ENCODE measurements at places on chromosomes 5 and 9.

DNA sequence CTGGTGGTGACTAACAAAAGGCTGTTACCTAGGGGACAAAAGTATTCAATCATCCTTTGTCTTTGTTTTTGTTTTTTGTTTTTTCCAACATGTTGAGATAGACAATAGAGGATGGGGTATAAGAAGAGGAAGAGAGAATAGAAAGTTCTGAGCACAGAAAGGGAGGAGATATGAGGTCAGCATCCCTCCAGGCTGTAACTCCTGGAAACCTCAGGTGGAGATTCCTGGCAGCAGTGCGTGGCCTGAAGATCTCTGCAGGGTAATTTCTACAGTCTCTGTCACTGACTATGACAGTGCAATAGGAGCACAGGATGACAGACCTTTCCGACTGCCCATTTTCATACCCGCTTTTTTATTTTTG is 112.1 kb downstream of the ADRB2 start:
- DNase-seq = no peak

DNA sequence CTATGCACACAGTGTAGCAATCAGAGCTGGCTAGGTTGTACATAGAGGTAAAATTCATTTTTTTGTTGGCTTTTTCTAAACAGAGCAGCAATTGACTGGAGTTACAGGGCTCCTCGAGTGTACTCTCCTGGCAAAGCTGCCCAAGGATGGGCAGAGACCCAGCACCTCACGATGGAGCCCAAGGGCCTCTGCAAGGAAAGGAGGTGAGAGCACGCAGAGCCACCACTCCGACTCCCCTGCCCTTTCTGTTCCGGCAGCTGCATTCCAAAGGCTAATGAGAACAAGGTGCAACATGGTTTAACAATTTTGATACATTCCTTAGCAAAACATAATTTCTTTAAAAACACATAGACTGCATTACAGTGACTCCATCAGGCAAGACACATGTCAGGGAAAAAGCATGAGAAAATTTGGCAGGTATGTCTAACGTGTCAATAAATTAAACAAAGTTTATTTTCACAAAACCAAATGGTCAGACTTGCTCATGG is 47.5 kb downstream of the SAXO1 start:
- DNase-seq = no peak

GRCh38 chr5:143564417-143564816 is 160.9 kb upstream of the NR3C1 start:
- DNase-seq = no peak

GRCh38 chr5:1706021-1706420 is 93.6 kb downstream of the MRPL36 start:
- DNase-seq = no peak

- DNase-seq = no peak
Observed at GRCh38 chr5:2242539-2242938, 359.8 kb upstream of the IRX4 start.

DNA sequence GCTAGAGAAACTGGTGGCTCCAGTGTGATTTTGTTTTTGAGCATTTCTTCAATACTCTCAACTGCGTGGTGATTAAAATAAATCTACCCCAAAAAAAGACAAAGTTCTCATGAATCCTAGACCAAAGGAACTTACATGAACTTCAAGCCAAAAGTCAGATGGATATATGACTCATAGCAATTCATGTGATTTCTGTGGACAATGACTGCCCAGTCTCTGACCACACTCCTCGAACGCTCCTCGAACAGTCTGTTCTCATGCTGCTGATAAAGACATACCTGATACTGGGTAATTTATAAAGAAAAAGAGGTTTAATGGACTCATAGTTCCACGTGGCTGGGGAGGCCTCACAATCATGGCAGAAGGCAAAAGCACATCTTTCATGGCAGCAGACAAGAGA is 46.4 kb upstream of the CEP78 start:
- DNase-seq = no peak

GRCh38 chr9:137650779-137651178 is 32.0 kb downstream of the EHMT1 start:
- no peak for DNase-seq

DNA sequence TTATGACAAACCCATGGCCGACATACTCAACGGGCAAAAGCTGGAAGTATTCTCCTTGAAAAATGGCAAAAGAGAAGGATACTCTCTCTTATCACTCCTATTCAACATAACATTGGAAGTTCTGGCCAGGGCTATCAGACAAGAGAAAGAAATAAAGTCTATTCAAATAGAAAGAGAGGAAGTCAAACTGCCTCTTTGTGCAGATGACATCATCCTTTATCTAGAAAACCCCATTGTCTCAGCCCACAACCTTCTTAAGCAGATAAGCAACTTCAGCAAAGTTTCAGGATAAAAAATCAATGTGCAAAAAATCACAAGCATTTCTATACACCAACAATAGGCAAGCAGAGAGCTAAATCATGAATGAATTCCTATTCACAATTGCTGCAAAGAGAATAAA is 1799.9 kb upstream of the ACO1 start:
- DNase-seq = no peak

GRCh38 chr5:120779674-120780073 is 315.6 kb downstream of the PRR16 start:
- no peak for DNase-seq

GRCh38 chr9:2418619-2419018 is 203.0 kb upstream of the VLDLR start:
- DNase-seq = no peak

GRCh38 chr9:120937127-120937526 is 10.5 kb upstream of the TRAF1 start:
- DNase-seq = no peak

DNA sequence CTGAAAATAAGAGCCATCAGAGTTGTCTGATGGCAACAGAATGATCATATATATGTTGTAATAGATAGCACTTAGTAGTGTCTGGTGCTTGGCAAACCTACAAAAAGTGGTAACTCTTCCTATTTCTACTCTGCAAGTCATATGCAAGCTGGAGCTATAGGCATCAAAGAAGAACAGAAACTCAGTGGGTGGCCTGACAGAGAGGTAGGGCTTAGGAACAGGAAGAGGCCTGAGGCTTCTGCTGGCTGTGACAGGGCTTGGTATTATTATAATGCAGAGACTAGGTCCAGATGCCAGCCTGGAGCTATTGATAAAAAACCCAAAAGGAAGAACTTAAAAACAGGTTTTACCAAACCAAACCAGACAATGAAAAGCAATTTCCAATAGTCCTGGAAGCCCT is 4.4 kb upstream of the DIAPH1 start:
- DNase-seq = peak; percentile 37

- DNase-seq = no peak
Observed at GRCh38 chr5:40360685-40361084, 319.0 kb upstream of the PTGER4 start.

GRCh38 chr5:88724201-88724600 is 158.8 kb downstream of the MEF2C start:
- no peak for DNase-seq

DNA sequence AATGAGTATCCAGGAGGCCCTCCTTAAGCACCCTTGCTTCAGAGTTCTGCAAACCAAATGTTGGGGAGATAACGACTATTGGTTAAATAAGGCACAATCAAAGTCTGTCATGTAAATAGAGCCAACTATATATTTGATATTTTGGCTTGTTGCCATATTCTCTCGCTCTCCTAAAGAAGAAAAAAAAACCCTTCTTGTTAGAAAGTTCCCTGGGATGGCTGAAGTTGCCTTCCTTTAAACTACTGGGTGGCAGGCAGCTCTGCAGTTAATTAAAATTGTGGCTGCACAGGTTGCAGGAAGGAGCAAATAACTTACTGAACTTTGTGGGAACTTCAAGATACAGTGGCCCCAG is 227.0 kb upstream of the ANKRD55 start:
- no peak for DNase-seq

- DNase-seq = no peak
Observed at GRCh38 chr9:9920425-9921060, 692.3 kb downstream of the PTPRD start.

GRCh38 chr9:70130266-70130665 is 86.6 kb downstream of the MAMDC2 start:
- DNase-seq = no peak

DNA sequence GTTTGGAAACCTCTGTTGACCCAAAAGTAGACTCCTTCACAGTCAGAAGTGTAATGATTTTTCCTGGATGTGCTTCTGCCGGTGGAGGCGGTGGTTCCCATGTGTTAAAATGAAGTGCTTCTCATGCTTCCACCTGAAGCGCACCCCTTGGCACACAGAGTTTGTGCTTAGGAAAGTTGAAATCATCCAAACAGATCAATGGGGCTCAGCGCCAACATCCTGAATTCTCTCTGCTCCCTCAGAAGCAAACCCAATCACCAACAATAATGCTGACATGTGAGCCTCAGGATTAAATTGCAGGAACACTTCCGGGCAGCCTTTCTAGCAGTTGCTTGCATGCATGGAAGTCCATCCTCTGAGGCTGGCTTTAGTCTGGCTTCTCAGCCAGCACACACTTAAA is 71.0 kb downstream of the MED10 start:
- no peak for DNase-seq
